ENCODE measurements at places on chromosomes 7 and 10.

DNA sequence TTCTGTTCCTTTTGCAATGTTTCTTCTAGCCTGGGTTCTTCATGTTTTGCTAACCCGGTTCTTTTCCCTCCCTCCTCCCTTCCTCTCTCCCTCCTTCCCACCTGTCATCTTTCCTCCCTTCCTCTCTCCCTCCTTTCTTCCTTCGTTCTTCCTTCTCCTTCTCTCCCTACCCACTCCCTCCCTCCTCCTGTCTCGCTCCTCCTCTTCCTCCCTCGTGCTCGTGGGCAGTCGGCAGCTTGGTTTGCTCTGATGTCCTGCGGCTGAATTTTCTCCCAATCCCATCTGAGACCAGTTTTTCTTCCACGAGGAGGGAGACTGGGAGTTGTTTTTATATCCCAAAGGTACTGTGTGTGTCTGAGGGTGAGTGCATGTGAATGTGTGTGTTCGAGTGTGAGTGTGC, 43.6 kb upstream of the DIP2C start:
- no peak for DNase-seq

- DNase-seq, result peak; percentile 36
These were observed 42.8 kb upstream of the GNA12 start for GRCh38 chr7:2886900-2887299.

DNA sequence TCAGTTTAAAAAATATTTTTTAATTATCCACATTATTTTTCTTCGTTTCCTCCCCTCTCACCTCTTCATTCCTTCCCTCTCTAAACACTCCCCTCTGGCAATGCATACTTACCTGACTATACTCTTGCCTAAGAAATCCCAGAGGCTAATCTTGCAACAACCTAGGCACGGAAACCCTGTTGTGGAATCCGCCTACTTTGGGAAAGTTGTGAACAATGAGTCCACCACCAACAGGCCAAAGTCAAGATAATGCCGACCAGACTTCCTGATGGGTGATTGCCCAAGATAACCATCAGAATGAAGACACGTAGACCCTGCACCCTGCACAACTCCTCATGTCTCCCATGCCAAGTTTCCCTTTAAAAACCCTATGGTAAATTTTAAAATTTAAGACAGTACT, 521.5 kb downstream of the KIF20B start:
- DNase-seq, result no peak

- DNase-seq, result no peak
These were observed 28.2 kb downstream of the MEOX2 start for GRCh38 chr7:15658247-15658646.

DNA sequence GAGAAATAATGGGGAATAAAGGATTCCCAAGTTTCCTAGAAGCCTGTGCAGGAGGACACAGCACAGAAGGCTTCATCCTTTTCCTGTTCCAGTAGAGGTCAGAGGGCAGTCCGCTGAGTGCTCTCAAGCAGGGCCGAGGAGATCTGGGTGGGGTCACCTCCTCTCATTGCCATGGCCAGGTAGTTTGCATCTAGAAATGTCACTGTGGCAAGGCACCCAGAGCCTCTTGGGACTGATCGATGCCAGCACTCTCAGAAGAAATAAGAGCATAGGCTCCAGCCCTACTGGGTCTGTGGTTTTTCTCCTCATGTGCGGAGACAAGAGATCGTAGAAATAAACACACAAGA, 7.9 kb downstream of the NUB1 start:
- no peak for DNase-seq

- DNase-seq, result no peak
These were observed 541.0 kb upstream of the ADARB2 start for GRCh38 chr10:2278363-2278762.

GRCh38 chr10:89454561-89455347, 40.4 kb downstream of the IFIT5 start:
- DNase-seq, result no peak

- no peak for DNase-seq
These were observed 38.3 kb upstream of the VCL start for GRCh38 chr10:73959484-73960243.

DNA sequence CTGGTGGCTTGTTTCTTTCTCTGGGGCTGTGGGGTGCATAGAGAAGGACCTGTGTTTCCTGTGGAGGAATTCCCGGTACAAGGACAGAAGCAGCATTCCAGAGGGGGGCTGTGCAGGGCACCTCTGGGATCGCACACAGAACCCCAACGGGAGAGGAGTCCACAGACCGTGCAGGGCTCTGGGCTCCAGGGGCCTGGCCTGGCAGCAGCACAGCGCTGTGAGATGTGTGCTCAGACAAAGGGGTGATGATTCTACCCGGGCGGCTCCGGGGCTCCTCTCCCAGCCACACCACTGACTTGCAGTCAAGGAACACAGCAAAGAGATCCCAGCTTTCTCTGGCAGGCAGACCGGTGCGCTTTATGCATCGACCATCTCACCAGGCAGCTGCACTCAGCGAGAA, 6.9 kb upstream of the SHH start:
- DNase-seq, result no peak

DNA sequence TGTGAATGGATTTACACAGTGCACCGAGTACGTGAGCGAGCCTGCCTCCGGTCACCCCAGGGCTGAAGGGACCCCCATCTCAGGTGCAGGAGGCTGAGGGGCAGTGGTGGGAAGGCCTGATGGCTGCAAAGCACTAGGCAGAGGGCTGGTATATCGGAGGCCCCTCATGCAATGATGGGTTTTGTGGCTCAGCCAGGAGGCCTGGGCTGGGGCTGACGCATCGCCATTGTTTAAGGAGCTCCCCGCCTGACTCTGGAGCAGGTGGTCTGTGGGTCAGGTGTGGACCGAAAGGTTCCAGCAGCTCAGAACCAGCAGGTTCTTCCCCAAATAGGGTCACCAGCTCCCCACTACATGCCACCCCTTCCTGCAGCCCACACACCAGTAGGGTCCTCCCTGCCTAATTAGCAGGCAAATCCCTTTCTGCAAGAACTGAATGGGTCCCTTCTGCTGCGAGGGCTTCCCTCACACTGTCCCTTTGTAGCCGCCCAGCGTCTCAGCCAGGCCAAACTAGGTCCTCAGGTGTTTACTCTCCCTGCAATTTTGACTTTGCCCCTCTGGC, 33.0 kb downstream of the OAT start:
- DNase-seq, result no peak

DNA sequence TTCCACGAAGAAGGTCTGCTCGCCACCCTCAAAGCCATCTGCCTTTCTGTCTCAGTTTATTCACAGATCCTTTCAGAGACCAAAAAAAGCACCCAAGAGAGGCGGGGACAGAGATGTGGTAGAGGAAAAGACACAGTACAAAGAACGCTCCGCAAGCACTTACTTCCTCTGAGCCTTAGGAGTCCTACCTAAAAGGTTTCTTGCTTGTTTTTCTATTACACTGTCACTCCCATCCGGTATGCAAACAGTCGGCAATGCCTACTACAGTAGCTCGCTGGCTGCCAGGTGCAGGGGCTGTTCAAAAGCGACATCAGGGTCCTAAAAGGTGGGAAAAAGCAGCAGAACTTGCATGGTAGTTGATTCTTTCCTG, 816 bp downstream of the TECPR1 start:
- no peak for DNase-seq

GRCh38 chr7:119925581-119926289, 347.2 kb upstream of the KCND2 start:
- DNase-seq, result no peak

DNA sequence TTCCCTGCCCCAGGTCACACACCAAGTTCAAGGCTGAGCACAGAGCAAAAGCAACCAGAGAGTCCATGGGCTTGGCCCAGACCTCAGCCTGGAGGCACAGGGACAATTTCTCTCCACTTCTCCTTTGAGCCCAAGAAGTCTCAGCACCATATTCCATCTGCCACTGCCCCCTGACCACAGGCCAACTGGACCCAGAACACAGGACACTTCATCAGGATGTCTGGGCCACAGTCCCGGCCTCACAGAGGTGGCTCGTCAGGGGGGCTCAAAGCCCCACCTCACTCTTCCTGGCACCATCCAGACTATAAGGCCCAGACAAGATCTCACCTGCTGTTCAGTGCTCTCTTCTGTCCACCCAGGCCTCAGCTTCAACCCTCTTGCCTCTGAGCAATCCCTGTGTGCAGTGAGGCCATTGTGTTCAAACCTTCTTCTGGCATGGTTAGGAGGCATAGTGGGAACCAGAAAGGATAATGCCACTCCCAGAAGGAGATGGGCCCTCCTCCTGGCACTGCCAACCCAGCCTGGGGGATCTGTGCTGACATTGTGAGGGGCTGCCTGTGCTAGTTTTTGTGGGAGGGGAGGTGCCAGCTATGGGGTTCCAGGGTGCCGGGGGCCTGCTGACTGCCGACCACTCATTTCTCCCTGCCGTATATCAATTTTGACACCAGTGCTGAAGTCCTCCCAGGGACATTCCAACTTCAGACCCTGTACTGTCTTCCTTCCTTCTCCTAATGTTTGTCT, 49.7 kb upstream of the ANTXRL start:
- no peak for DNase-seq

DNA sequence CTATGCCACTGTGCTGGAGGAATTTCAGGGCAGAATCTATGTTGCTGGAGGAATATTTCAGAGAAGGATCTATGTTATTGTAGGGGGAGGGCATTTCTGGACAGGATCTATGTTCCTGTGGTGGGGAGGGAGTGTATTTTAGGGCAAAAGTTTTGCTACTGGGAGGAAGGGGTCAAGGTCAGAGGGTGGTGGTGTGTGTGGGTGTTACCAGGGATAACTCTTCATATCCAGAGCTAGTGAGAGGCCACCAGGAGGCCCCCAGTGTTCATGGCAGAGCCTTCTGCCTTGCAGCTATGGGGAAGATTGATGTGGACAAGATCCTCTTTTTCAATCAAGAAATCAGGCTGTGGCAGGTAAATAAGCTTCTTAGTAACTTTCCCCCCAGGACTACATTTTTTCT, 2.0 kb upstream of the STRA8 start:
- DNase-seq, result no peak

DNA sequence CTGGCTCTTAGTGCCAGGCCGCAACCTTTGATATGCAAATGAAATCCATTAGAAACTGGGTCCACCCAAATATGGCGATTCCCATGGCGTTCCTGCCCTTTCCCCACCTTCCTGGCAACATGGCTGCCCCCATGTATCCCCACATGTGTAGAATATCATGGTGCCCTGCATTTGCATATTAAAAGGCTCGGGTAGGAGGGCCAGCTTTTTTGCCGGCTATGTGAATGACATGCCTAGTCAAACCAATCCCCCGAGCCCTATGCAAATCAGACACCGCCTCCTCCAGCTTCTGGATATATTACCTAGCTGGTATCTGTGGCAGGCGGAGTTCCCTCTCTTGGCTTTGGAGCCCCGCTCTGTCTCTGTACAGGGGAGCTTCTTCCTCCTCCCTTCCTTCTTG, 18.3 kb downstream of the MMS19 start:
- DNase-seq, result no peak

- no peak for DNase-seq
These were observed 325.6 kb downstream of the ZWINT start for GRCh38 chr10:56035489-56035888.

DNA sequence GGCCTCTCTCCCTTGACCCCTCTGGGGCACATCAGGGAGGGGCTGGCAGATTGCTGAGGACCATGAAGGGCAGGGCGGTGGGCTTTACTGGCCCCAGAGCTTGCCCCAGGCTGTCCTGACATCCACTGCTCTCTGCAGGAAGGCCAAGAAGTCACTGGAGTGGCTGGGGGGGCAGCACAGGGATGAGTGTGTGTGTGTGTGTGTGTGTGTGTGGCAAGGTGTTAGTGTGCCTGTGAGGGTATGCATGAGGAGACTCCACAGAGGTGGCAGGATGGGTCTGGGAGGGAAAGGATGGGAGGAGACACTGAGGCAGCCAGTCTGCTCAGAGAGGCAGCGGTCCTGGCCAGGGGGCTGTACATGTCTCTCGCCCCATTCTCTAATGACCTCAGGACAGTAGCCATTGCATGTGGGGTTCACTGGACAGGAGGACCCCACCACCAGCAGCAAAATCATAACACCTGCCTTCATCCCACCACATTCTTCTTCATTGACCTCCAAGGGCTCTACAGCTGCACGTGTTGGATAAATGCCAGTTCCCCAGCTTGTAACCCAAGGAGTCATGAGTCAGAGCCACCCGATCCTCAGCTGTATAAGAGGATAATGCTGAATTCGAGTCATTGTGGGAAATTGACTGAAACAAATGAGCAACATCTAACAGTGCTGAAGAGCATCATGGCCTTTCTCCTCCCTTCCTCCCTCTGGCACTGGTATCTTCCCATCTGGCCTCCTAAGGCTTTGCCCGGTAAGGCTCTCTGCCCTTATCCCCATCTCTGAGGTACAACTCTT, 720.5 kb downstream of the GRID1 start:
- DNase-seq, result no peak

All from stimulated activated CD4-positive, alpha-beta T cell treated with anti-CD3 and anti-CD28 coated beads, Interleukin-1b, Interleukin-23, amount 100 ng/mL, for 4 hours (primary cell).